ENCODE measurements at places on chromosomes 1 and 21.

GRCh38 chr1:110872745-110873720 is at the start of gene CD53:
CD53 (plus strand) TSS chr1:110873148; CDS start chr1:110891409, 18,261 bp downstream.
- no peak for DNase-seq

DNA sequence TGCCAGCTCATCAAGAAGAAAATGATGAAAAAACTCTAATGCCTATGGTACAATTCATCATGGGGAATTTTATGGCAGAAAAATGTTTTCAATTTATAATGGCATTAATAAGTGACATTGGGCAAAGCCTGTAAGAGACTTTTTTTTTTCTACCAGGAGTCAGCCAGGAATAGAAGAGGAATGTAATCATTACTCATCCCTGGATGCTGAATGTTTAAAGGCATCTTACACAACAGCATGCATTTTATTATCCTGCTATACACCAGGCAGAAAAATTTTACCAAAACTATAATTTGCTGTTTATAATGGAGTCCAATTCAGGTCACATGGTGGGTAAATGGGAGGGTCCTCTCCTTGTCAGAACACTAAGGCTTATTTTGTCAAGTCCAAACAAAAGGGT is 189.9 kb upstream of the BEND5 start:
- no peak for DNase-seq

- DNase-seq: peak; percentile 88
Observed at GRCh38 chr1:203906932-203907331, 45.5 kb downstream of the SNRPE start.

DNA sequence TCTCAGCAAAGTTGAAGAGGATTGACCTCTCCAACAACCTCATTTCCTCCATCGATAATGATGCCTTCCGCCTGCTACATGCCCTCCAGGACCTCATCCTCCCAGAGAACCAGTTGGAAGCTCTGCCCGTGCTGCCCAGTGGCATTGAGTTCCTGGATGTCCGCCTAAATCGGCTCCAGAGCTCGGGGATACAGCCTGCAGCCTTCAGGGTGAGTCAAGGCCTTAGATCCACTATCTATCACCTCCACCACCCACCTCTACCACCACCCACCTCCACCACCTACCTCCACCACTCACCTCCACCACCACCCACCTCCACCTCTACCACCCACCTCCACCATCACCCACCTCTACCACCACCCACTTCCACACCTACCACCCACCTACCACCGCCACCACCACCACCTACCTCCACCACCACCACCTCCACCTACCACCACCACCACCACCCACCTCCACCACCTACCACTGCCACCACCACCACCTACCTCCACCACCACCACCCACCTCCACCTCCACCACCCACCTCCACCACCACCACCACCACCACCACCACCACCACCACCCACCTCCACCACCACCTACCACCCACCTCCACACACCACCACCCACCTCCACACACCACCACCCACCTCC is 5.8 kb downstream of the OPTC start:
- DNase-seq: no peak

GRCh38 chr1:183910845-183911244 is 105.9 kb downstream of the RGL1 start:
- DNase-seq: no peak

All from cardiac muscle cell (in vitro differentiated cells and primary cell).